HL-60 (cell line): ENCODE measurements at places on chromosomes 7 and 10.

GRCh38 chr10:122269059-122269687, 1.9 kb upstream of the BTBD16 start:
- no peak for DNase-seq

DNA sequence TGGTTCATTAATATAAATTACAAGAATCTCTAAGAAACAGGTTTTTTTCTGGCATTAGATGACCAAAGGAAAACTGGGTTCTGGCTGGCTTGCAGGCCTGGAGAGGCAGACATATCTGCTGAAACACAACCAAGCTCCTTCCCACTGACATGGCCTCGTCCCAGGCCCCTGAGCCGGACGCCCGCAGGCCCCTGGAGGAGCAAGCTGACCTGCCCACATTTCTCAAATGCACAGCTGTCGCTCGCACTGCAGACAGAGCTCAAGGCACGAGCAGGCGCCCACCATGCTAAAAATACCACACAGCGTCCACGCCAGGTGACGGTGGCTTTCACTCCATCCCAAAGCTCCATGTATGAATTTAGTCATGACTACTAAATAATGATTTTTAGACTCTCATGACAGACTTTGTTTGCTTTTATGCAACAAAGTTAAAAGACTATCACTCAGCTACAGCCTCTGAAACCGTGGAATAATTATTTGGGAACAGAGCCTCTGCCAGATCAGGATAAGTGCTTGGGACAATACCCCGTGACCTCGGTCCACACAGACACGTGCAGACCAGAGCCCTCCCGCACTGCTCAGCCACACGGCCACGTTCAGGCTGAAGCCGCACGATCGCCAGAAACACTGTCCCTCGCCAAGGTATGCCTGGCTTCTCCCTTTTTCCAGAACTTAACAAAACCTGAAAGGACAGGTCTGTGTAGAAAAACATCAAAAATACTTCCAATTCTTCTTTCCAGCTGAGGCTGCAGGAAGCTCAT, 71.1 kb downstream of the DIP2C start:
- no peak for DNase-seq

GRCh38 chr7:27678617-27679260, 16.1 kb upstream of the HIBADH start:
- no peak for DNase-seq

DNA sequence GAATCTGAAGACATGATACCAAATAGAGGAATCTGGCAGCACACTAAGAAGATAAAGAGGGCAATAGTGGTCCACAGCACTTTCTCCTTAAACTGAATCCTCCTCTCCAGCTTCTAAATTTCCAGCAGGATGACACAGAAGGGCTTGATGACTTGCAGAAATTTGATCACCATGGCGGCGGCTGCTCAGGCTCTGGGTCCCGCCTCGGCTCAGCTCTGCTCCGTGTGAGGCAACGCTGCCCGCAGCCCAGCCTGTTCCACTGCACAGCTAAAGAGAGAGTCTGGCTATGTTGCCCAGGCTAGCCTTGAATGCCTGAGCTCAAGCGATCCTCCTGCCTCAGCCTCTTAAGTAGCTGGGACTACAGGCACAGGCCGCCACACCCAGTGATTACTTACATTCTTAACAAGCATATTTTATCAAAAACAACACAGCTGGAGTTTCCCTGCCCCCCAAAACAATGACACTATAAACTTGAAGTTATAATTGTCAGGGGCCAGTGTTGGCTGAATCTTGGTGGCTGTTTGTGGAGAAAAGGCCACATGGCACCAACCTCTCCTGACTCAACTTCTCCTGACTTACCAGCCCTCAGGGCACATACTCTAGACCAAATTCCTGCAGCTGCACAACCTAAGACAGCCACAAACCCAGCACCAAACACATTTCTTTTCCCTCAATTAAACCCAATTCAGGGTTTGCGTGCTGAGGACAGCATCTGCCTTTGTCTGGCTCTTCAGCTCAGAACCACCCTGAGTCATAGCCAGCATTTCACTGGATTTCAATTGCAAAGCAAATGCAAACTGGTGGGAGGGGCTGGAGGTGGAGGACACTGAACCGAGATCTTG, 11.6 kb upstream of the TNPO3 start:
- DNase-seq: no peak

GRCh38 chr7:101237206-101238067, at the start of gene CLDN15:
CLDN15 (minus strand) TSS chr7:101237802; CDS start chr7:101237581, 221 bp downstream.
- no peak for DNase-seq
